BJ (cell line): ENCODE measurements at places on chromosomes 13 and 19.

DNA sequence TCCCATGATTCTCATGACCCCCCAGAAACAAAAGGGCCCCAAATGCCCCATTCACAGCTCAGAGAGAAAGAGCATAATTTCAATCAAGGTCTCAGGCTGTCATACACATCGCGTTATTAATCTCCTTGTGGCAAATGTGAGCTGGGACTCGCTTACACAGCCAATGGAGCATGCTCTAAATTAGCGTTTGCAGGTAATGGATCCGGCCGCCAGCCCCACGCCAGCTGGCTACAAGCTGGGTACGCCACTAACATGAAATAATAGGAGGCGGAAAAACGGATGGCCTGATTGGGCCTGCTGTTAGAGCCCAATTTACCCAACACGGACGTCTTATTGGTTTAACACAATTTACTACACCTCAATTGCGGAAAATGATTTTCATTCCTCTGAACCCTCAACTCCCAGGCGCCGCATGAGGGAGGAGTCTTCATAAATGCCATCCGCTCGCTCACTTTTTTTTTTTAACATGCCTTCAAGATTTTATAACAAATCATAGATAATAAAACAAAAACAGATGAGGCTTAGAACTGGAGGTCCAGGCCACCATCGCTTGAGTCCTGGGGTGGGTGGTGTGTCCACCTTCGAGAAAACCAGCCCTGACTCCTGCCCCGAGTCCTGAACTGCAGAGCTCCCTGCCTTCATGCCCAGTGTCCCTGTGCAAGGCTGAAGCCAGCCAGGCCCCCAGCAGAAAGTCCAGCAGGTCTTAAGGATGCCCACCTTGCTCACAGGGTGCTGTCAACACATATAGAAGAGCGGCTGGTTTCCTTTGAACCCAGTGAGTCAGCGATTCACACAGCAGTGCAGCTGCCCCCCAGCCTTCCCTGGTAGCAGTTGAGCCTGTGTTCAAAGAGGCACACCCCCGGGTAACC lies 62.1 kb downstream of the PEPD start:
- no peak for DNase-seq

DNA sequence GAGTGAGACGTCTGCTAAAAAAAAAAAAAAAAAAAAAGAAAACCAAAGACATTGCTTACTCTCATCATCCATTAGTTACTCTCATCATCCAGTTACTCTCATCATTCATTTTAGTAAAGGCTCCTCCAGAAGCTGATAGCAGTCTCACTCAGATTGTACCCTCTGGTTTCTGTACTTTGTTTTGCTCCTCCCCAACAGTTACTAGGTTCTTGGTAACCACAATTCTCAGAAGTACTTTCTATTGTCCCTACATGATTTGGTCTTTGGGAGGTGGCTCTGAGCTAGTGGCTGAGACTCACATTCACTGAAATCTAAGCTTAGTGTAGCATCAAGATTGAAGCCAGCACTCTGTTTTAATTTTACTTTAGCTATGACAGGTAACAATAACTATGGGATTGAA lies 14.3 kb downstream of the ERICH4 start:
- DNase-seq = no peak

DNA sequence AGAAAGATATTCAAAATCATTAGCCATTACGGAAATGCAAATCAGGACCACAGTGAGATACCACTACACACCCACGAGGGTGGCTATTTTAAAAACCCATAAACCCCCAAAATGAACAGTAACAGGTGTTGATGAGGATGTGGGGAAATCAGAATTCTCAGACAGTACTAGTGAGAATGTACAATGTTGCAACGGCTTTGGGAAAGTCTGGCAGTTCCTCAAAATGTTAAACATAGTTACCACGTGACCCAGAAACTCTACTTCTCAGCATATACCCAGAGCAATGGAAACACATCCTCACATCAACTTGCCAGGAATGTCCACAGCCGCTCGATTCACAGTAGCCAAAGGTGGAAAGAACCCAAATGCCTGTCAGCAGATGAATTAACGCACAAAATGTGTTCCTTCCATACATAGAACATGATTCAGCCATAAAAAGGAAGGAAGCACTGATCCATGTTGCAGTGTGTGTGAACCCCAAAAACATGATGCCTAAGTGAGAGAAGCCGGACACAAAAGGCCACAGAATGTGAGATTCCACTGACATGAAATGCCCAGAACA lies 7.0 kb downstream of the PLVAP start:
- DNase-seq = no peak

DNA sequence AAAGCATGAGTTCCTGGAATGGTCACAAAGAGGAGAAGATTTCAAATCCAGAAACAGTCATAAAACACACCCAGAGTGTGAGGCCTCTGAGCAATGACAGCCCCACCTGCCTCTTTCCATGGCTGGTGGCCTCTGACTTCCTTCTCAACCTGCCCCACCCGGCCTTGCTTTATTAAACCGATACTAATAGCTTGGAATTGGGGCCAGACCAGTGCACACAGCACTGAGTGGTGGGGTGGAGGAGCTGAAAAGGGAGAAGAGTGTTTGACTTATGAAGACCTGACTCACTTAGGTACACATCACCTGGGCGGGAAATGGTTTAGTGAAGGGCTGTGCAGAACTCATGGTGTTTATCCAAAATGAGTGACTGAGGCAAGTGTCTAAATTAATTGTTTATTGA lies 20.7 kb upstream of the CEACAM6 start:
- no peak for DNase-seq

DNA sequence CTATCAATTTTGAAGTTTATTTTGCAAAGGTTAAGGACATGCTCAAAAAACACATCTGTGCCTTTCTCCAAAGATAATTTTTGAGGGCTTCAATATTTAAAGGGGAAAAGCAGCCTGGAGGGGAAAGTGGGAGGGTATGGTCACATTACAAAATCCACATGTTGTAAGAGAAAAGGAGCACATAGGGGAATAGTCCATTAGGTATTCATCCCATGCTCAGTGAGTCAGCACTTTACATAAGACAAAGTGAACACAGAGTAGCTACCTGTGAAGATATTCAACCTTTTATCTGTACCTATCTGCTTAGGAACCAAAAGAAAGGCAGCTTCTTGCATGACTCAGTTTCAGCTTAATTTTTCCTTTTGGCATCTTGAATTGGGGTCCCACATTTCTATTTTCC lies 932.0 kb downstream of the SLITRK6 start:
- no peak for DNase-seq

- DNase-seq = no peak
These were observed 3.3 kb upstream of the CLPP start for GRCh38 chr19:6358003-6358402.

DNA sequence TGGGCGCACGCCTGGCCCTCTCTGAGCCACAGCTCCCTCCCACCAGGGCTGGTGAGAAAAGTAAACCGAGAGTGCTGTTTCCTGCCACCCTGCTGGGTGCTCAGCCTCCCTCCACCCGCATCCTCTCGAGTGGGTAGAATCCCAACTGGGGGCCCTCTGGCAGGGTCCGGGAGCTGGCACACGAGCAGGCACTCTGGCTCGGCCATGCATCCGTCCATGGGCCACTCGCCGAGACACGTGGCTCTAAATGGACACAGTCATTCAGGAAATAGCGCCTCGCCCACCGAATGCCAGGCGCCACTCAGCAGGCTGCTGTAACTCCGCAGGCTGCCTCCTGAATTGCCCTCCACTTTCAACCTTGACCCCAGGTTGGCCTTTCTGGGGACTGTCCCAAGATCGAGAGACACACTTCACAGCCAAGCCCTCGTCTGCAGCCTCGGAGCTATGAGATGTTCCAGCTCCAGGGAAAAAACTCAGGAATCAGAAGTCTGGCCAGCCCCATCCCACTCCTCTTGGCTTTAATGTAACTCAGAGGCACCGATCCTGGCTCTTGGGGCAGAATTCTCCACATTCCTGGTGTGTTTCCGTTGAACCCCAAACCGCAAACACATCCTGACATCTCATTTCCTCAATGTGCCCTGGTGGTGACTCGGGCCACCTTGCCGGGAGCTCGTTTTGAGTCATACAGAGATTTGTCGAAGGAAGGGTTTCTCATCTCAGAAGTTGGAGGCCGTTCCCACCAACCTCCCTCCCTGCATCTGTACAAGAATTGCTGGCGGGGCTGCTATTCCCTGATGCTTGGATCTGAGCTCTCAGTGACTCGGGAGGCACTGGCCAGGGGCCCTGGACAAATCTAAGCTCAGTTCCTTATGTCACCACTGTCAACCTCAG lies 14.1 kb downstream of the KLF2 start:
- DNase-seq = peak; percentile 89

- no peak for DNase-seq
These were observed 41.3 kb upstream of the IGFL4 start for GRCh38 chr19:46081928-46082727.

DNA sequence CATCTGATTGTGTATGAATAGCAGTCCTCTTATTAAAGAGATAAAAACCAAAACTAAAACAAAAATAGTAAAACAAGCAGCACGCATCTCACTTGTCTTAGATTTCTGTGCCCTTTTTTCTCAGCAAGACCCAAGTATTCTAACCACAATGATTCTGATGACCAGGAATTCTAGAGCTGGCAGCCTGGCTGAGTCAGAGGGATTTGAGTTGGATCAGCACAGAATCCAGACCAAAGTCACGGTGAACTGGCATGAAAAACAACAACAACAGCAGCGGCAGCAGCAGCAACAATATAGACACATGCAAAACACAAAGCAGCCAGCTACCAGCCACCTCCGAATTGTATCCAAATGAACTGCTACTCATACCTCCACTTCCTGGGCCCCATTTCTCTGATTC lies 360.5 kb downstream of the KCNRG start:
- DNase-seq = no peak

DNA sequence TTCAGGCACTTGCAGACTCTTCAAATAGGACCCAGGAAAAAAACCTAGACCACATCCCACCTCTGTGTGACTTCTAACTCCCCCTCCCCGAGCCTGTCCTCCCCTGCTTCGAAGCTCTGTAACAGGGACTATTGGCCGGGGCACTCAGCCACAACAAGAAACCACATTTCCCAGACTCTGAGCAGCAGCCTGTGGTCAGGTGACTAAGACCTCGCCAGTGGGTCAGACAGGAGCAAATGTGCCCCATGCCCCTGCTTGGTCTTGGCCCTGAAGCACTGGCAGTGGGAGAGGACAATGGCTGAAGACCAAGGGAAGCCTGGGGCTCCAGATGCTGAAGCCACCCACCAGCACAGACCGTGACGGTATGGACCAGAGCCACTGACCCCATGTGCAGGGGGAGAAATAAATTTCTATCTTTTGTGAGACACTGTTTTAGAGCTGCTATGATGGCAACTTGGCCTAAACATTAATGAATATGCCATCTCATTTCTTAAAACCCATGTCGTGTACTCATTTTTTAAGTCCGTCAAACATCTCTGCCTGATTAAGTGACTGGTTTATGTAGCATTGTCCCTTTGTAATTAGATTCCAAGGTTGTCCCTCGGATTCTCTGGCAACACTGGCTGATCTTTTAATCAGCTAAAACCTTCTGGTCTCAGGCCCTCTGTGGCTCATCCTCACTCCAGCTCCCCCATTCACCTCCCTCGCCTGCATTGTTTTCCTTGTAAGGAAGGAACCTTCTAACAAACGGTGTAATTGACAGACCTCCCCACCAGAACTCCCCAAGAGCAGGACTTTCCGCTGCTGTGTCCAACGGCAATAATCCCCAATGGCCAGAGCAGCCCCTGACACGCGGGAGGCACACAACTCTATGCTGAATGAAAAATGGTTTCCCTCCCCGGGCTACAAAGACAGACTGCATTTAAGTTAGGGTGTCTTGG lies 98.4 kb downstream of the STK24 start:
- no peak for DNase-seq

DNA sequence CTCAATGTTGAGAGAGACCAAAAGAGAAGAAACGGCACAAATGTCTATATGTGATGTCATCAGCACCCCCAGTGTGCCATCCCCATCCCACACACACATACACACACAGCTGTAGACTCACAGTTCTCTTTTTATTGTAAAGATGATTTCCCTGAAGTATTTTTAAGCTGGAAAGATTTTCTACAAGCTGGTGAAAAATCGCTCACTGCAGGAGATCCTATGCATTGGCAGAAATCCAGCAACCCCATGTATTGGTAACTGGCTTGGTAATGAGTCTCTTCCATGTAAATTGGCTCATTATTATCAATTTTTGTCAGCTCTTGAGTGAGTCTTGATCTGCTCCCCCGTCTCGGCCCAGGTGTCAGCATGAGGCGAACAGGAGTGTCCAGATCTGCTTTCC lies 107.1 kb upstream of the UQCRFS1 start:
- no peak for DNase-seq

GRCh38 chr13:66689628-66690027 lies 540.5 kb downstream of the PCDH9 start:
- DNase-seq = no peak

- no peak for DNase-seq
These were observed 67.0 kb downstream of the URI1 start for GRCh38 chr19:30009013-30009412.

DNA sequence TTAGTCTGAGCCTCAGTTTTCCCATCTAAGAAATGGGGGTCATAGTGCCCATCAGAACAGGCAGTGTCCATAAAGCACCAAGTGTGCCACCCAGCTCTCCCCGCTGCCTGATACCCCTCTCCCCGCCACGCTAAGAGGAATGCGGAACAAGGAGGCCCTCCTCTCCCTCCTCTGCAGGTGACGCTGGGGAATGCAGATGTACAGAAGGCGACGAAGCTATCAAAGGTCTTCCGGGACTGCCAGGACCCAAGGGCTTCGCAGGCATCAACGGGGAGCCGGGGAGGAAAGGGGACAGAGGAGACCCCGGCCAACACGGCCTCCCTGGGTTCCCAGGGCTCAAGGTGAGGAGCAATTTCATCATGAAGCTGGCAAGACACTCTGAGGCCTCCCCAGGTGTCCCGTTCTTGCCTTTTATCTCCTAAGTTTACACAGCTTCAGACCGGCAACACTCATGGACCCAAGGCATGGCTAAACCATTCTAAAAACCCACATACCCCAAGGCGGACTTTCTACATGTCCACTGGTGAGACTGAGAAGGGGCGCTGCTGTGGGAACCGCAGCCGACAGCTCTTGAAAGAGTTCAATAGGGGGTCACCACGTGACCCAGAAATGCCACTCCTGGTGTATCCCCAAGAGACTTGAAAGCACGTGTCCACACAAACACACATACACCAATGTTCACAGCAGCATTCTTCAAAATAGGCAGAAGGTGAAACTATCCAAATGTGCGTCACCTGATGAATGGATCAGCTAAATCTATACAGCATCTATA lies 102.7 kb downstream of the RAB20 start:
- DNase-seq = no peak

- DNase-seq = no peak
These were observed 324.0 kb upstream of the SPRY2 start for GRCh38 chr13:80664950-80665349.

GRCh38 chr19:53908106-53908934 lies 758 bp upstream of the CACNG7 start:
- no peak for DNase-seq

DNA sequence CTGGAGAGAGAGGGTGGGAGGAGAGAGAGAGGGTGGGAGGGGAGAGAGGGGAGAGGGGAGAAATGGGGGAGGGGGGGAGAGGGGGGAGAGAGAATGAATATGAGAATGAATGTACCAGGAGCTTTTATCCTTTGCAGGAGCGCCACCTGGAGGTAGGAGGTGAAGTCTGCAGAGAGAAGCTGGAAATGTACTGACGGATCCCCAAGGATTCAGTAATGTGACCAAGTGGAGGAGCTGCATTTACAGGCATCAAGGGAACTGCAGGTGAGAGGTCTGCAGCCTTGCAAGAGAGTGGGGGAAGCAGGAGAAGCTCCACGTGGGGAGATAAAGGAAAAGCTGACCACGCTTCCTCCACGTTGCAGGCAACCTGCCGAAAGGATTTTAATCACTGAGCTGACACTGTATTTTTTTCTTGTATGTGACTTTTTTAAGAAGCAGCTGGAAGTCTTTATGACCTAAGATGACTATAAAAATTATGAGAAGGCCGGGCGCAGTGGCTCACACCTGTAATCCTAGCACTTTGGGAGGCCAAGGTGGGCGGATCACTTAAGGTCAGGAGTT lies 33.7 kb downstream of the VSTM1 start:
- DNase-seq = no peak
